ENCODE measurements at places on chromosomes 5 and 9. TPM values are rescaled to one million over a fixed set of nuclear protein-coding genes. Genes with fewer than 3 reads are reported as not detected.

Gene ZNF367
- 1.8 TPM for total RNA-seq

Gene ANKDD1B
- total RNA-seq, result 3.6 TPM

Gene RNF183
- 0.96 TPM for total RNA-seq

Gene SLIT3
- 67.0 TPM for total RNA-seq

Gene MCTP1
- total RNA-seq, result 35.8 TPM

Gene IFNK
- not detected for total RNA-seq

Gene BTNL3
- not detected for total RNA-seq

Gene ORM1
- 3.3 TPM for total RNA-seq

Gene GABRB2
- 0.34 TPM for total RNA-seq

Gene ANKRD18B
- 12.3 TPM for total RNA-seq

Gene OTP
- total RNA-seq, result not detected

Gene OTULINL
- total RNA-seq, result 18.9 TPM

Gene HSPA4
- total RNA-seq, result 114 TPM

Gene SPATA31E1
- total RNA-seq, result not detected

Gene FLT4
- total RNA-seq, result 12.1 TPM

Gene PTGDS
- total RNA-seq, result 111 TPM

Gene HSD17B3
- total RNA-seq, result not detected

Gene FBN2
- 4.8 TPM for total RNA-seq

Gene ACTBL2
- total RNA-seq, result not detected

Gene RELL2
- total RNA-seq, result 4.4 TPM

Gene PCA3
- total RNA-seq, result not detected

Gene CREB3
- 30.7 TPM for total RNA-seq

Gene TMC1
- 3.5 TPM for total RNA-seq

Gene FYB1
- 17.9 TPM for total RNA-seq

Gene SPATA31A3
- not detected for total RNA-seq

Gene ZDHHC11B
- 15.6 TPM for total RNA-seq

Gene IL31RA
- total RNA-seq, result not detected

Gene ITGA1
- total RNA-seq, result 170 TPM

Gene PIP5KL1
- total RNA-seq, result 3.3 TPM

Gene THG1L
- total RNA-seq, result 12.1 TPM

Gene C5orf47
- total RNA-seq, result not detected

Gene ANXA2R
- 4.4 TPM for total RNA-seq

Gene CDKN2B-AS1
- 1.5 TPM for total RNA-seq

Gene GABRP
- 0.42 TPM for total RNA-seq

Gene ZNF879
- 4.1 TPM for total RNA-seq

Gene PGM5
- total RNA-seq, result 173 TPM

All from ureter (tissue), 1 donor.